CD4-positive, alpha-beta T cell treated with Interleukin-4 for 4 hours (primary cell): ENCODE measurements at places on chromosomes 3 and 15.

DNA sequence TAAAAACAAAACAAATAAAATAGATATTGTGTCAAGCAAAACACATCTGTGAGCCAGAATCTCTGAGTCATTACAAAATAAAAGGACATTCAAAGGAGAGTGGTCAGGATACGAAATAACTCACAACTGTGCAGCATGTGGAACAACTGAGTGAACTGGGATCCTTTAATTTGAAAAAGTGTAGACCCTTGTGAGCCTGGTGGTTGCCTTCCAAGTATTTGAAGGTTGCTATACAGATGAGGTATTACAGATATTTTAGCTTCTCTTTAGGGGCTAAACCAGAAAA lies 26.7 kb downstream of the KCNMB2 start:
- no peak for DNase-seq

- no peak for DNase-seq
These were observed 283.8 kb upstream of the NR2F2 start for GRCh38 chr15:96046620-96047240.

DNA sequence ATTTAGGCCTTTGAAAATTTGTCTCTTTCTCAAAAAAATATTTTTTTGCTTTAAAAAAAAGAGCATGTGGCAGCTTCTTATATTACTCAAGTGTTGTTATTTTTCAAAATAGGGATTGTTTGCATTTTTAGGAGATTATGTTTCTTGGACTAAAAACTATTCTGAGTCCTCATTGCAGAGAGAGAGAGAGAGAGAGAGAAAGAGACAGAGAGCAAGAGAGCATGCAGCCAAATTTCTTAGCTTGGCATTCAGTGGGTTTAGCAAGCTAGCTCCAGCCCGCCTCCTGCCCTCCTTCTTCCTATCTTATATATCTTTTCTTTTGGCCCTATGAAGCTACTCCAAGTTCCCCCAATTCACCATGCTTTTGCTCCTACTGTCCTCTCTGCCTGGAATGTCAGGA lies 55.7 kb downstream of the CEMIP start:
- DNase-seq: no peak

- no peak for DNase-seq
These were observed 36.5 kb upstream of the PDZRN3 start for GRCh38 chr3:73661265-73661664.

DNA sequence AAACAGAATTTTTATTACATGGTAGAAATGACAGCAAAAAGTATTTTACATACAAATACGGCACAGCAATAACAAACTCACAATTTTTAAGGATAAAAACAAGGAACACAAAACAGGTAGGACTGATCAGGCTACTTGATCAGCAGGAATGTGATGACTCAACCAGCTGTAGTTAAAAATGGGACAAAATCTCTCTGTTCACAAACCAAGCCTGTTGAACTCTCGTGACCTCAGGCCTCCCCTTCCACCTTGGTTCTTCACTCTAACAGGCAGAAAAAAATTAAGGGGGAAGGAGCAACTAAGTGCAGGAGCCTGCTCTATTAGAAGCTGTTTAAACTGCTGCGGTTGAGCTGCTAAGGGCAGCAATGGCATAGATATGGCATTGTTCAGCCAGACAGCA lies 18.7 kb downstream of the FBXL22 start:
- no peak for DNase-seq

GRCh38 chr3:15291589-15292541 lies 40.5 kb downstream of the SH3BP5 start:
- DNase-seq: peak; percentile 83

GRCh38 chr15:75229191-75230015 lies 27.7 kb downstream of the C15orf39 start:
- no peak for DNase-seq

- DNase-seq: no peak
These were observed 100.7 kb downstream of the GADL1 start for GRCh38 chr3:30793740-30794139.

GRCh38 chr3:64070704-64071103 lies 47.4 kb upstream of the PSMD6 start:
- DNase-seq: no peak

DNA sequence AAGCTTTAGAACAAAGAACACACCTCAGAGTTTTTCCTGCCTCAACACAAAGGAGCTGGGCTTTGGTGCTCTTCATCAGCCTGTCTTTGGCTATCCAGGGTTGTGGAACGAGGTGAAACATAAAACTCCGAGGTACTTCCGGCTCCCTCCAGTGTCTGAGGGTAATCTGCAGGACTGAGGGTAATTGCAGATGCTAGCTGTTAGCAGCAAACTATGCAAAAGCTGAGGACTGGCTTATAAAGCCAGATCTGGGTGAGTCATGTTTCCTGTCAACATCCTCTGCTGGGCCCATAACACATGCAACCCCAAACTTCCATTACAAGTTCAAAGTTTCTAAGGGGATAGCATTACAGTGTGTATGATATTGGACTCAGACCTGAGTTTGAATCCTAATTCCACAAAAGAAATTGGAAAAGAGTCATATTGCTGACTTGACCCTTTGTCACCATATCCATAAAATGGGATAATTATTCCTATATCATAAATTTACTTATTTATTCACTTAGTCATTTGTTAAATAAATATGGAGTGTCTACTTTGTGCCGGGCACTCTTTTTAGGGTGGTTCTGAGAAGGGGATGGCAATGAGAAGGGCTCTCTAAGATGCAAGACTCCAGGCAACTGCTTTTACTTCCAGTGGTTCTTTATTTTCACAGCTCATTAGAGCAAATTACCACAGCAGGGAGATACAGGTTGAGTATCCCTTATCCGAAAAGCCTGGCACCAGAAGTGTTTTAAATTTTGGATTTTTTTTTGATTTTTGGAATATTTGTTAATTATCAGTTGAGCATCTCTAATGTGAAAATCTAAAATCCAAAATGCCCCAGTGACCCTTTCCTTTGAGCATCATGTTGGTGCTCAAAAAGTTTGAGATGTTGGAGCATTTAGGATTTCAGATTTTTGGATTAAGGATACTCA lies 9.5 kb upstream of the TRIM69 start:
- peak; percentile 95 for DNase-seq

GRCh38 chr15:40392986-40393948 lies 10.7 kb downstream of the KNSTRN start:
- no peak for DNase-seq

DNA sequence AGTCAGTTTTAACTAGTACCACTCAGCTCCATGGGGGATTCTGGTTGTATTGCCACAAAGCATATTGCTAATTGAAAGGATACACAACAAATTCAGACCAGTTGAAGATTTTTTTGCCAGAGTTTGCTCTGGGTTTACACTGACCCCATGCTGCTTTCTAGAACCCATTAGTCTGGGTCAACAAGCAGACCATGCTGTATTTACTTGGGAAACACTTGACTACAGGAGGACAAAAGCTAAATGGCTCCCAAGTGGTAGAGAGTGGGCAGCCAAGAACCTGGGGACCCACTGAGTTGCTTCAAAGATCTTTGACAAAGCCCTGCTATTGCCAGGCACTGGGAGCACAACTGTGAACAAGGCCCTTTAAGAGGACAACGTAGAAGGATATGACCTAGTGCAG lies 86.8 kb upstream of the PSMD6 start:
- DNase-seq: no peak

DNA sequence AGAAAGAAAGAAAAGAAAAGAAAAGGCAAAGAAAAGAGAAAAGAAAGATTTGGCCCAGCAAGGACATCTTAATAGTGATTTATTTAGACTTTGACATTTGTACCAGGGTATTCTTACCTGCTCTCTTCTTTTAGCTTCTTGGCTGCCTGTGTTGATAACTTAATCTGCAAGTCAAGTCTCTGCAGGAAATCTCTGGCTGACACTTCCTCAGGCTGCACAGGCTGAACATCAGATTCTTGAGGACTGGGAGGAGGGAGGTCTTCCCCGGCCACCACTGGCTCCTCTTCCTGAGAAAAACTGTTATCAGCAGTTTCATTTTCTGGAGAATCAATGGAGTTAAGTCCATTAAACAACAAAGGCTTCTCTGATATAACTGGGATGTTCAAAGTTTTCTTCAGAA lies 12.8 kb downstream of the LYSMD2 start:
- DNase-seq: peak; percentile 29

DNA sequence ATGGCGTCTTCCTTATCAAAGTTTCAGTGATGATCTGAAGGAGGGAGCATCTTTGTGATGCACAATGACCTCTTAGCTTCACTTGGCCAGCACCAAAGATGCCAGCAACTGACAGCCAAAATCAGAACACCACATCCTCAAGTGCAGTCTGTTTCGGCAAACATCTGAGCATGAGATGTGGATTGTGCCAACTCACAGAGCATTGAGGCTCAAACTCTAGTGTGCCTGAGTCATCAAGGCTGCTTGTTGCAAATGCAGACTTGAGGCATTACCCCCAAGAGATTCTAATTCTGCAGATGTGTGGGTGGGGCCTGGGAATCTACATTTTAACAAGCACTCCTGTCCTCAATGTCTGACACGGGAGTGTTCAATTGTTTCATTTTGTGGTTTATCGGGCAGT lies 35.8 kb downstream of the ABHD5 start:
- DNase-seq: no peak

- DNase-seq: peak; percentile 50
These were observed 85.8 kb upstream of the ARHGEF3 start for GRCh38 chr3:56887402-56888025.

- no peak for DNase-seq
These were observed 1021.0 kb downstream of the EPHA3 start for GRCh38 chr3:90128391-90128790.

GRCh38 chr3:14357463-14357862 lies 44.9 kb upstream of the SLC6A6 start:
- no peak for DNase-seq

GRCh38 chr3:78101384-78101783 lies 1061.5 kb downstream of the ROBO2 start:
- no peak for DNase-seq

- DNase-seq: peak; percentile 54
These were observed 25.1 kb upstream of the CSTA start for GRCh38 chr3:122299872-122300460.

- DNase-seq: no peak
These were observed 21.9 kb downstream of the SLCO2A1 start for GRCh38 chr3:134007819-134008218.

- peak; percentile 73 for DNase-seq
These were observed 60.5 kb downstream of the KLF13 start for GRCh38 chr15:31387092-31387478.

- DNase-seq: no peak
These were observed 278.0 kb upstream of the TBL1XR1 start for GRCh38 chr3:177475356-177475665.

DNA sequence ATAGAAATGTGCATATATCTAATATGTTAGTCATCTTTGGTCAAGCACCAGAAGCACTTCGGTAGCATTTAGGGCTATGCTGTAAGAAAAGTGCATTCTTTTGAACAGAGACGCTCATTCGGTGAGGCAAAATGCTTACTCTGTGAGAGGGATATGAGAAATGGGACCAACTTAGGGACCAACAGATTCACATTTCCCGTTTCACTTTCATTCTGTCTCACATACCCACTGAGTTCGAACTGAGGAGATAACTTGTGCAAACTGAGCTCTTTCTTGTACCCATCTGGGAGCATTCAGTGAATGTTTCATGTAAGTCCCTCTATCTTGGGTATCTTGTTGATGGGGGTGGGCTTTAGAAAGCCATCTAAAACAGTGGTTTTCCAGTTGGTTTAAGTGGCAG lies 135.3 kb downstream of the FEZF2 start:
- no peak for DNase-seq

DNA sequence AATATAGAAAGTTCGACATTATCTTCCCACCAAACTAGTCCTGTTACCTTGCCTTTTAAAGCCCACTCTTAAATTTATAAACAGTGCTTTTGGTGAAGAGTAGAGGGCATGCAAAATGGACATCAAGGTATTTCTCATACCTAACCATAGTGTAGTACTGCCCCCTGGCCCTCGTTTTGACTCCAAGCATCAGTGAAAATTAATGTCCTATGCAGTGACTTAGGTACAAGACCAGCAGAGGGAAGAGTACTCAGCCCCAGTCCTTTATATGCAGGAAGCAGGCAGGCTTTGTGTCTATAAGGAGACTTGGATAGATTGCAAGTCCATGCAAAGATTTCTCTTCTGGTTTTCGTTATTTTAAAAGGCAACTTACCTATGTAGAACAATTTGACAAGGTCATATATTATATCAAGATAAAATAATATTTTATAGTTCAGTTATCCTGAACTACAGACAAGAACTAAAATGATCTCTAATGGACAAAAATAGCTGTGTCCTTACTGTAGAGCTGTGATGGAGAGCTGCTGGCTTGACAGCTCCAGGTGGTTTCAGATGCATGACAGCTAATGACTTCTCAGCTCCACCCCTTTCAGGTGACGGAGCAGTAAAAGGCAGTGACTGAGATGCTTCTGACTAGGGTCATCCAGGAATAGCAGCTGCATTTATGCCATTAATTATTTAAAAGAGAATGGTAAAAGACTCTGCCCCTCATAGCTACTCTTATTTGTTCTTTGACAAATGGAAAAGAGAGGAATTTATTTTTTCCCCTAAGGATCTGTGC lies 646.1 kb downstream of the SQOR start:
- no peak for DNase-seq

- no peak for DNase-seq
These were observed 631 bp downstream of the CYP1A1 start for GRCh38 chr15:74724570-74725224.

DNA sequence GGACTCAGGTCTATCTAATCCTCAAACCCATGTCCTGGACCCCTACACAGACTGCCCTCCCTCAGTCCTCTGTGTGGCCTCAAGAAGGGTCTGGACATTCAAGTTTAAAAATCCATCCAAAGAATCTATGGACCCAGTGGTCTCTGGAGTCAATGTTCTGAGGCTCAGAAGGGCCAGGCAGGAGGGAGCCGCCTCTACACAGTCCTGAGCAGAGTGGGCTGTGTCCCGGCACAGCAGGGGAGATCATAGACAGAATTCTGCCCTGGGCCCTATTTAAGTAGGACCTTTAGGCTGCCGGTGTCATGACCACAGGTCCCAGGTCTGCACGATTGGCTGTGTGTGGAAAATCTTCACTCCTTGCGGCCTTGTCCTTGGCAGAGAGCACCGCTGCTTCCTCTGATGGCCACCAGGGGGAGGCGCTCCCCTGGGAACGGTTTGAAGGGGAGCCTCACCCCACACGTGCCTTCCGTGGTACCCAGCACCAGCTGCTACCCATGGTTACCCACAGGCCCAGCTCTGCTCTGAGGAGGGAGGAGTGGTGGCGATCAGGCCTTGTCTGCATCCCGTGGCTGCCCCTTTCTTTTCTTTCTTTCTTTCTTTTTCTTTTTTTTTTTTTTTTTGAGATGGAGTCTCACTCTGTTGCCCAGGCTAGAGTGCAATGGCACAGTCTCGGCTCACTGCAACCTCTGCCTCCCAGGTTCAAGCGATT lies 37.9 kb downstream of the CHRD start:
- DNase-seq: peak; percentile 50

- peak; percentile 0 for DNase-seq
These were observed 190.7 kb upstream of the CNTN6 start for GRCh38 chr3:901953-902778.
